ENCODE measurements at places on chromosomes 4 and X.

DNA sequence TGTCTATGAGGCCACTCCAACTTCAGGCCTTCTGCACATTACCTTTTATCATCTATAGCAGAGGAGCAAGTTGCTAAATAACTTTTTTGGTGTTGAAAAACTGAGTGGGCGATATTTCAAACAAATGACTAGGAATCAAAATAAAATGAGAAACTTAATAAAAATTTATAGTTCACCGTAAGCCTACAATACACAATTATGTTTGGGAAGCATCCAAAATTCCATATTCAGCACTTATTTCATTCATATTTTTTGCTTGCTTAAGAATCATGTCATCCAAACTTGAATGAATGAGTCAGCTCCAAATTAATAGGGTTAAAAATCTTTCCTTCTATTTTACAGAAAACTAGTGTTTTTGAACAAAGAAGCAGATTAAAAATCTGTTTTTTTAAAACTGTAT is 119.1 kb downstream of the SH3RF1 start:
- no peak for DNase-seq

DNA sequence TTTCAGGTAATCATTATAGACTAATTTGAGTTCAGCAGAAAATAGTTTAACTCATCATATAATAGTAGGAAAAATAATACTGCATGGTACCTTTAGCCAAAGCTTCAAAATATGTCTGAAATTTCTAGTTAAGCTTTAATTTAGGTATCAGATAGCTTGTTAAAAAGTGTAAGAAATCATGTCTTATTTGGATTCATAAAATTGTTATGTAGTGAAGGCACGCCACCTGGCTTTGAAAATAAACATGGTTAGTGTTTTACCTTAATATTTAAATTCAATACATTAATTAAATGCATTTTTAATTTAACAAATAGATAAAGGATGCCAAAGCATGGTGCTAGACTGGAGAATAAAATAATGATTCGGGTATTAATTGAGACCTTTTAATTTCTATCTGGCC is 211.4 kb downstream of the FSTL5 start:
- no peak for DNase-seq

GRCh38 chrX:79176028-79176427 is 31.5 kb downstream of the GPR174 start:
- no peak for DNase-seq

GRCh38 chr4:22238742-22239141 is 277.1 kb downstream of the ADGRA3 start:
- no peak for DNase-seq

GRCh38 chr4:71411981-71412380 is 73.2 kb downstream of the SLC4A4 start:
- DNase-seq = no peak

DNA sequence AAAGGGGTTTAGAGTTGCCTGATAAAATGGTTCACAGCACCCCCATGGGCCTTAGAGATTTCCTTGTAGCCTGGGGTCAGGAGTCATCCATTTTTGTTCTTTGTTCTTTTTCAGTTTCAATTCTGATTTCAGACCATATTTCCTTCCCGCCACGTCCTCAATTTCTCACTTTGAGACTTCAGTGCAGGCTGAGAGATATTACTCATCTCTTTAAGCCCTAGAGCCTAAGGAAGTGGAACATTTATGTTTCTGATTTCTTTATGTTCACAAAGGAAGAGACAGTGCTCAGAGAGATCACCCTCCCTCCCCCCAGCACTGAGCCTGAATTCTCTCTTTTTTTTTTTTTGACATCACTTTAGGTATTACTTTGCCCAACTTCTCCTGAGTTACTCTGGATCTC is 56.3 kb downstream of the MSN start:
- no peak for DNase-seq

DNA sequence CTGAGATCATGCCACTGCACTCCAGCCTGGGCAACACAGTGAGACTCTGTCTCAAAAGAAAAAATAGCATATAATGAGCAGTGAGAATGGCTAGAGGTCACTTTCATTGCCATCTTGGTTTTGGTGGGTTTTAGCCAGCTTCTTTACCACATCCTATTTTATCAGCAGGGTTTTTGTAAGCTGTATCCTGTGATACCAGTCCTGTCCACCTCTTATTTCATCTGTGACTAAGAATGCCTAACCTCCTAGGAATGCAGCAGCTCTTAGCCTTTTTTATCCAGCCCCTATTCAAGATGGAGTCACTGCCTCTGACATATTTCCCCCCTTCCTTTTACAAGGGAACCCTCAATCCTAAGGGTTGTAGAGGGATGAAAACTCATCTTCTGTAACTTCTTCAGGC is 26.1 kb upstream of the IGFBP7 start:
- DNase-seq = no peak

- DNase-seq = no peak
These were observed 17.0 kb upstream of the AP1AR start for GRCh38 chr4:112214390-112215264.

GRCh38 chrX:125709074-125709473 is 389.4 kb downstream of the TEX13C start:
- no peak for DNase-seq

DNA sequence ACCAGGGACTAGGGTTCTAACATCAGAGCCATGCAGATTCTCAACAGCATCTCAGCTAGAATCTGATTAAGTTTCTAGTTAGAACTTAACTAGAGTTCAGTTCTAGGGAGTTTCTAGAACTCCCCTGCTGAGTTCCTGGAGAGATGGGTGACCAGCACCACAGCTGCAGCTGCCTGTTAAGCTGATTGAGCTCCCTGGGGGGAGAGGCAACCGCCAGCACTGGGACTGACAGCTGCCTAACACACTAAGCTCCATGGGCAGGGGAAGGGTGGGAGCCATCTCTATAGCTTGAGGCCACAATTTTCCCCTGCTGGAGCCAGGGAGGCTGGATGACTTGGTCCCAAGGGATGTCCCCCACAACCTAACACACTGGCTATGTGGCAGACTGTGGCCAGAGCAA is 84.2 kb downstream of the CHIC1 start:
- DNase-seq = no peak

GRCh38 chr4:25901030-25901430 is 13.0 kb upstream of the SMIM20 start:
- DNase-seq = no peak

DNA sequence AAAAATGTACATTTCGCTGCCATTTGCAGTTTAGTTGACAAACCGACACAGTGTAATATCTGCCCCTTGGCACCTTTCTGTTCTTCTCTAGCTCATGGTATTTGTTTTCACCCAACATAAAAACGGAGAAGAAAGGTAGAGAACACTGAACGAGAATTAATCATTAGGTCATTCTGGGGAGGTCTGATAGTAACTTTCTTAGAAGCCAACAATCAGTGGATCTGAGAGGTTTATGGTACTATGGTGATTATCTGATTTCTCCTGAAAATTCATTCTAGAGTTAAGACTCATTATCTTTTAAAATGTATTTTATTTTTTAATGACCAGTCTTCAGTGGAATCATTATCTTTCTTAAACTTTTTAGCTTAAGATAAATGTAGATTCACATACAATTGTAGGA is 8.5 kb downstream of the RAPGEF2 start:
- DNase-seq = no peak

DNA sequence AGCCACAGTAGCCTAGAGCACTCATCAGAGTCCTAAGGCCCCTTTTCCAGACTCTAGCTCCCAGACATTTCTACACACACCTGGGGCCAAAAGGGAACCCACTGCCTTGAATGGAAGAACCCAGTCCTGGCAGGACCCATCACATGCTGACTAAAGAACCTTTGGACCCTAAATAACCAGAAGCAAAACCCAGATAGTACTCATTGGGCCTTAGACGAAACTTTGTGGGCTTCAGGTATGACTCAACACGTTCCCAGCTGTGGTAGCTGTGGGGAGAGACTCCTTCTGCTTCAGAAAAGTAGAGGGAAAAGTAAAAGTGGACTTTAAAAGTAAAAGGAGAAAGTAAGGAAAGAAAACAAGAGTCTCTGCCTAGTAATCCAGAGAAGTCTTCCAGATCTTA is 311.5 kb downstream of the OPHN1 start:
- no peak for DNase-seq

- no peak for DNase-seq
These were observed 181.7 kb upstream of the NPY2R start for GRCh38 chr4:155026715-155027114.

GRCh38 chrX:74117962-74118902 is 185.7 kb upstream of the ZCCHC13 start:
- no peak for DNase-seq

GRCh38 chrX:138996268-138996667 is 284.8 kb upstream of the FGF13 start:
- DNase-seq = no peak

DNA sequence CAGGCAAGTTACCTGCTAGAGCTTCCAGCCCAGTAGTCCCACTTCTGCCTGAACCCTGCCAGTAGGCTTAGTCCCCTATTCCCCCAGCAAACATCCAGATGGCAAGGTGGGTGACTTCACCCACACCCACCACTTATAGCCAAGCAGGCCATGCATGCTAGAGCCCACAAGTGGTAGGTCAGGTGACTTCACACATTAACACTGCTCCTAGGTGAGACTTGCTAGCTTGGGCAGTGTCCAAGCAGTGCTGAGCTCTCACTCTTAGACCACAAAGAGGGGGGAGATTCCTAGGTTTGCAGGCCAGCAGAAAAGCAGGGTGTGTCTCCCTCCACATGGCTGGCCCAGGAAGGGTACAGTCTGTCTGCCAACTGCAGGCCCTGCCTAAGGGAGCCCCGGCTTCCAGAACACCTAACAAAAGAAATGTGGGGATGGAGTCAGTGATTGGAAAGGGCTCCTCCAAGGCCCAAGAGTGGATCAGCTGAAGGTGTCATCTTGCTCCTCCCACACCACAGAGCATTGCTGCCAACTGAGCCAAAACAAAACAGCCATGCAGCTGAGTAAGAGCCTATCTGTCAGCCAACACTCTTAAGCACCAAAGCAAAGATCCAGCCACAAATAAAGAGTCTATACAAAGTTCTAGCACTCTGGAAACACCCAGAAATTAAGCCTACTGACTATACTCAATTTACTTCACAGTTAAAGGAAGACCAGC is 158.1 kb upstream of the USP38 start:
- no peak for DNase-seq

DNA sequence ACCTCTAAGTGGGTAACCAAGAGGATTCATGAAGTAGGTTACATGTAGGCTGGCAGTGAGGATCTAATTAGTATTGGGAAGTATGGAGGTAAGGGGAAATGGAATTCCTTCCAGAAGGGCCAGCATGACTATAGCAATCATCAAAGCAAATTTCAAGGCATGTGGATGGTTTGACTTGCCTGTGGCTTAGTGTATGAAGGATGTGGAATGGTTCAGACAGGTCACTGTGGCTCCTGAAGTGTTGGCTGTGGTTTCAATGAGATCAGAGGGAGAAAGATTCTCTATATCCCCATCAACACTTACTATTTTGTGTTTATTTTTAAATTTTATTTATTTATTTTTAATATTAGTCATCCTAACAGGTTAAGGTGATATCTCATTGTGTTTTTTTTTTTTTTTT is 121.6 kb upstream of the TBC1D9 start:
- no peak for DNase-seq

DNA sequence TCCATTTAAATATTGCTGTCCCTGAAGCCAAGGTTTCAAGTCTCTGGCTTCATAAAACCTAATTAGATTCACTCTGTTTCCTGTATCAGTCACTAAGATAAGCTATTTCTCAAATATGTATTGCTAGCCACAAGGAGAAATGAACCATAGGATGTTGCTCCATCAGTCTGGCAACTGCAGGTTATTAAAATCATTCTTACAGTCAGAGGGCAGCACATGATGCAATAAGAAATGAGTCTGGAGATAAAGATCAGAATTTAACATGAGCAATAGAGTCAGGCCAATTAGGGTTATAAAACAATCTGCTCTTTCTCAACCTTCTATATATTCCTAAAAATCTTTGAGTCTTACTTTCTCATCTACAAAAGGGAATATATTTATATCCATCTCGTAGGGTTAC is 7.2 kb downstream of the PRKG2 start:
- no peak for DNase-seq

- no peak for DNase-seq
These were observed 145.9 kb downstream of the MID1 start for GRCh38 chrX:10474510-10474909.

GRCh38 chr4:132026166-132026565 is 1122.9 kb upstream of the PCDH10 start:
- DNase-seq = no peak

- no peak for DNase-seq
These were observed 147.3 kb downstream of the GRIA3 start for GRCh38 chrX:123331349-123331748.

DNA sequence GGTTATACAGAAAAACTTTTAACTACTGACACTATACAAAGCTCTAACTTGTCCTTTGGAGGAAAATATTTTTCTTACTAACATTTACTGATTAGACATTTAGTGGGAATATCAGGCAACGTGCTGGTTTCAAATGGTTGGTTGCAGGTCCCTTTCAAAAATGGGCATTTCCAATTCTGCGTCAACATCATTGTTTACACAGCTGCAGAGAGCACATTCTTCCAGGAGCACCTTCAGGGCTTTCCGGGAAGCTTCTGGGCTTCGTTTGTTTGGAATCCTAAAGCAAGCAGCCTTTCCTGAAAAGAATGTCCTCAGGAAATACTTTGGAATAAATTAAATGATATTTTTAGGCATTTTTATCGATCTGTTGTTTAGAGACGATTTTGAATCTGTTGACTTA is 289.7 kb downstream of the TRIML1 start:
- no peak for DNase-seq

- no peak for DNase-seq
These were observed 60.3 kb upstream of the C4orf50 start for GRCh38 chr4:6078560-6078959.

- no peak for DNase-seq
These were observed 41.5 kb downstream of the BCLAF3 start for GRCh38 chrX:19949340-19949739.
